ENCODE measurements at places on chromosomes 13 and 19.

GRCh38 chr13:102758842-102759241, 14.7 kb downstream of the TEX30 start:
- DNase-seq = no peak

DNA sequence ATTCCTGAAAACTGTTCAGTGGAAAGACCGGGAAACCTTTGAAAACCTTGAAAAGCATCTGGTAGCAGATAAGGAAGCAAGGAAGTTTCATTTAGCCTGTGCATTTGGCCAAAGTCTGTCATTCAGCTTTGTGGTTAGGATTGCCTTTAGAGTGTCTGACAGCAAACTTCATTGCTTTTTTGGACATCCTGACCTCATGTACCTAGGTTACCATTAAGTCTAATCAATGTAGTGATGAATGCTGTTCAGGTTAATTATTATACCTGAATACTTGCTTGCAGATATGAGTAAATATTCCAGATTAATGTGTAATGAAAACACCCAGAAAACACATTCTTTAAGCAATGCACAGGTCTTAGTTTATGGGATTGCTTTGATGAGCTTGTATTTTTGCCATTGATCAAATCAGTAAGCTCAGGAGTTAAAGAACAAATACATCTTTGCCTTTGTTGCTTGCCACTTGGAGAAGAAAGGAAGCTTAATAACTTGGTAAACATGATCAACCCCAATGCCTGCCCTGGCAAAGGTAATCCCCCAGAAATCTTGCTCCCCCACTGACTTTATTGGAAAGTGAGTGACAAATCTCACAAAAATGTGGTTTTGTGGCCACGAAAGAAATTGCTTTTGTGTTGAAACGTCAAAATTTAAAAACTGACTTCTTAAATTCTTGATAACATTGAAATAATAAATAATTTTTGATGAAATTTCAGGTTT, 87.4 kb downstream of the SLC15A1 start:
- no peak for DNase-seq

GRCh38 chr13:46738055-46738454, 58.9 kb downstream of the ESD start:
- DNase-seq = no peak

DNA sequence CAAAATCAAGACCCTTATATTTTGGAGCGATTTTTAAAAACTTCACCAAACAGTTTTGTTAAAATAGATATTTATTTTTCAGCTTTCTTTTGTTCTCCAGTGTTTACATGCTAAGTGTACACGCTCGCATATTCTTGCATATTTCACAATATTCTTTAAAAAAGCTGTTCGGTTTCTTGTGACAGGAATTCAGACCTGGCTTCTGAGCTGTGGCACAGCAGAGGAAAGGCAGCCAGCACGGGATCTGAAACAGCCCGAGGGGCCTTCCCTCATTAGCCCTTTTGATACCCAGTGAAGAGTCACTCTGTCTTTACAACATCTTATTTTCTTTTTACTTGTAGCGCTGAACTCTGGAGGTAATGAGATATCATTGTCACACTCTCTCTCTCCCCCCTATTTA, 234.0 kb downstream of the B3GLCT start:
- DNase-seq = no peak

GRCh38 chr13:100203696-100204367, 114.9 kb downstream of the PCCA start:
- peak; percentile 31 for DNase-seq

GRCh38 chr13:22594041-22594440, 586.7 kb upstream of the SGCG start:
- DNase-seq = no peak

- no peak for DNase-seq
Measured at GRCh38 chr19:28869459-28869858, 343.5 kb downstream of the UQCRFS1 start.

GRCh38 chr13:62085337-62086229, 669.9 kb upstream of the PCDH20 start:
- DNase-seq = no peak

- DNase-seq = no peak
Measured at GRCh38 chr13:86882107-86882506, 789.1 kb upstream of the SLITRK5 start.

GRCh38 chr13:47036294-47037008, 139.6 kb upstream of the HTR2A start:
- peak; percentile 36 for DNase-seq

GRCh38 chr13:106318941-106319411, 216.5 kb downstream of the EFNB2 start:
- no peak for DNase-seq

DNA sequence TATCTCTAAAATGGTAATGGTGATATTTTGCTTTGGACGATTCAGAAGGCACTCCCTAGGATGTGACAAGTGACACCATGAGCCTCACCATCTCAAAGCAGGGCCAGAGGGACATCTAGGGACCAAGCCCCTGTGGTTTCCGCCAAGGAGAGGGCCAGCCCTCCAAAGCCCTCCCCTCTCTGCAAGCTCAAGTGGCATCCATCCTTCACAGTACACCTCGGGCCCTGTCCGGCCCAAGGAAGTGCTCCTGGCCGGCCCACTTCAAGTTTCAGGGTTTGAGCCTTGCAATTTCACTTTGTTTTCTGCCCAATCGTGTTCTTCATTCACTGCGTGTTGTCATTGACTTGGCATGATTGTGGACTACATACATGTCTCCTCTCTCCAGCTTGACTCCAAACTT, 82.5 kb downstream of the TSHZ3 start:
- DNase-seq = no peak

- no peak for DNase-seq
Measured at GRCh38 chr19:688992-689391, 6.3 kb downstream of the PRSS57 start.

DNA sequence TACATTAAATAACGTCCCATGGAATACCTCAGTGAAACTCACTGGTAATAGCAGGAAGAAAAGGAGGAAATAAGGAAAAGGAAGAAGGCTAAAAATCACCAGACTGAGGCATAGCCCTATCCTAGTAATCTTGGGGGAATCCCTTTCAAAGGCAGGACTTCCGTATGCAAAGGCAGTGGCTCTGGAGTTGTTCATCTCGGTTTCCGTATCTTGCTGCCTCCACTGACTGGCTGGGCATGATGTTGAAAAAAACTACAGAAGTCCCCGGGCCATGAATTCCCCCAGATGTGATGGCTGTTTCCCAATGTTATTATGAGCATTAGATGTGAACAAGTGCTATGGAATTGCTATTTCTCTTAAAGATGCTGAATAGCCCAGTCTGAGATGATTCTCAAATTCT, 5.5 kb downstream of the FPR2 start:
- DNase-seq = no peak

- peak; percentile 72 for DNase-seq
Measured at GRCh38 chr19:17951990-17952976, 14.6 kb upstream of the KCNN1 start.

Measured in GM13977 (cell line).